ENCODE measurements at places on chromosomes 3 and 15.

DNA sequence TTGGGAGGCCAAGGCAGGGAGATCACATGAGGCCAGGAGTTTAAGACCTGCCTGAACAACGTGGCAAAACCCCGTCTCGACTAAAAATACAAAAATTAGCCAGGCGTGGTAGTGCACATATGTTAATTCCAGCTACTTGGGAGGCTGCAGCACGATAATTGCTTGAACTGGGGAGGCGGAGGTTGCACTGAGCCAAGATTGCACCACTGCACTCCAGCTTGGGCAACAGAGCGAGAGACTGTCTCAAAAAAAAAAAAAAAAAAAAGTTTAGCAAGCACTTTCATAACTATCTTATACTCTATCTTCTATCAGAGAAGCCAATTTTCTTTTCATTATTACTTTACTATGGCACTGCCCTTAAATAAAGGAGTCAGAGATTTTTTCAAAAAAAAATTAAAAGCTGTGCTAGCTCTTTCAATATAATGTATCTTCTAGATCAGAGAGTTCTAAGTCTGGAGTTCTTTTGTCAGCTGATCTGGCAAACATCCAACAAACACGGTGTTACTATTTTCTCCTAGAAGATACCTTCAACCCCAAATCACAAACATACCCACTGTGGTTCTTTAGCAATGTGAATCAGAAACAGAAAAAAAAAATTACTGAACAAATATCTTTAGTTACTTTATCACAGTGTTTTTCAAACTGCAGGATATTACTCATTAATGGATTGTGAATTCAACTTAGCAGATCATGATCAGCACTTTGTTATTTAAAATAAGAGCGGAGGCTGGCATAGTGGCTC, 3.0 kb downstream of the ZNF770 start:
- no peak for DNase-seq

DNA sequence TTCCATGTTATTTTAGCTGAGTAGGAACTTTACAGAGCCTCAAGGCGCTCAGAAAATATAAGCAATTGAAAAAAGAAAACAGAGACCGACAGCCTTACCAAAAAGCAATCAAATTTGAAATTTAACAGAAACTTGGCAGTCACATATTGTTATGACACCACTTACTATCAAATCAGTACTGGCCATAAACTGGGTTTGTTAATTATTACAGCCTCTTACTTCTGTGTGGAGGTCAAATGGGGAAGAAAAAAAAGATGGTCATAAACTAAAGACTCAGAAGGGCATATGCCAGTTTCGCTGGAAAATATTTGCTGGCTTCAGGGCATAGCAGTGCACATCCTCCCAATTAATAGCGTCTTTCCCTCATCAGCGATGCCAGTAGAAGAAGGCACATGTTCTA, 45.5 kb upstream of the SUCLG2 start:
- no peak for DNase-seq

DNA sequence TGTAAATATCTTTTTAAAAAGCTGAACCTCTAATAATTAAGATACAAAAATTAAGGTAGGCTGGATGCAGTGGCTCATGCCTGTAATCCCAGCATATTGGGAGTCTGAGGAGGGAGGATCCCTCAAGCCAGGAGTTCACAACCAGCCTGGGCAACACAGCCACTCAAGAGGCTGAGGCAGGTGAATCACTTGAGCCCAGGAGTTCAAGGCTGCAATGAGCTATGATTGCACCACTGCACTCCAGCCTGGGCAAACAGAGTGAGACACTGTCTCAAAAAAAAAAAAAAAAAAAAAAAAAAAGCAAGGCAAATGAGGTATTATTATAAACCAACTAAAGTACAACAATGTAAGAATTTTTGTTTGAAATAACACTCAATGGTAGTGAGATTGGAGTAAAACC, 47.6 kb downstream of the EFHB start:
- DNase-seq: no peak

DNA sequence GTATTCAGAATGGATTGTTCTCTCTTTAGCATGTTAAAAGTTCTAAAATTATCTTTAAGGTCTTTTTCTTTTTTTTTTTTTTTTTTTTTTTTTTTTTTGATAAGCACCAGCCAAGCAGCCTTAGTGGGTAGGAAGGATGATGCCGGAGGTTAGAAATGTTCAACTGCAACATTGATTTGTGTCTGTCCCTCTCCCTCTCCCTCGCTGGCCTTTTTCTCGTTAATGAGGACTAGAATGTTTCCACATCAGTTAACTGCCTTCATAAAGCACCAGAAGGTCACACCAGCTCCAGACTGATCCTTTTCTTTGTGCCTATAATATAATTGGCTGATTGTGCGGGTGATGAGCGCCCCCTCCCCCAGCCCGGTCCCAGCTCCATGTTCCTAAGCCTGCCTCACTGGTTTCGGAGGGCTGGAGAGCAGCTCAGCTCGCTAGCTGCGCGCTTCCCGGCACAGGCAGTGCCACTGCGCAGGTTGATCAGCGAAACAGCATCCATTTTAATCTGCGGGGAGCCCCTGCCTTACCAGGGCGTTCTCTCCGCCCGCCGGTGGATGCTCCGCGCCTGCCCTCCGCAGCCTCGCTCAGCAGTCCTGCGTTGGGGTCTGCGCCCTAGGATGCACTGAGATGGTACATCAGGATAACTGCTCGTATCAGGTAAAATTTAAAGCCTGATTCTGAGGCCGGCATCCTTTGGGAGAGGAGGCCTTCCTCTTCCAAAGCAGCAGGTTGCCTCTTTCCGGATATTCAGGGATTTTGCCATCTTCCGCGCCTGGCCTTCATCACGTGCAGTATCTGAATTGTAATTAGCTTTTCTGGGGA, 148.9 kb upstream of the IL12A start:
- no peak for DNase-seq

- no peak for DNase-seq
Measured at GRCh38 chr15:94524565-94524964, 293.2 kb downstream of the MCTP2 start.

DNA sequence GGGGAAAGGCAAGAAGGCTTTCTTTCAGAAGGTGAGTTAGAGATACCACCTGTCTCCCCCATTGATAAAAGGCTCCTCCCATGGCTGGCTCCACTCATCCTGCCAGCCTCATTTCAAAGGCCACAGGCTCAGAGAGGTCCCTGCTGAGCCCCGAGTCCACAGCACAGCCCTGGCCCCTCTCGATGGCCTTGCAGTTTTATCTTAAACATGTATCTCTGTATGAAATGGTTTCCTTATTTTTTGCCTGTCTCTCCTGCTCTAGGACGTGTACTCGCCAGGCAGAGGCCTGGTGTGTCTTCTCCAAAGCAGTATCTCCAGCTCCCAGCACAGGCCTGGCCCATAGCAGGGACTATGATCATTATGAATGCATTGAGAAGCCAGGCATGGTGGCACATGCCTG, 160.5 kb upstream of the NSMCE3 start:
- no peak for DNase-seq

- no peak for DNase-seq
Measured at GRCh38 chr3:16888356-16888755, 3.6 kb downstream of the PLCL2 start.

- DNase-seq: peak; percentile 18
Measured at GRCh38 chr3:107985496-107985895, 105.3 kb downstream of the CD47 start.

GRCh38 chr15:90184786-90185704, 16.1 kb upstream of the SEMA4B start:
- DNase-seq: peak; percentile 51

DNA sequence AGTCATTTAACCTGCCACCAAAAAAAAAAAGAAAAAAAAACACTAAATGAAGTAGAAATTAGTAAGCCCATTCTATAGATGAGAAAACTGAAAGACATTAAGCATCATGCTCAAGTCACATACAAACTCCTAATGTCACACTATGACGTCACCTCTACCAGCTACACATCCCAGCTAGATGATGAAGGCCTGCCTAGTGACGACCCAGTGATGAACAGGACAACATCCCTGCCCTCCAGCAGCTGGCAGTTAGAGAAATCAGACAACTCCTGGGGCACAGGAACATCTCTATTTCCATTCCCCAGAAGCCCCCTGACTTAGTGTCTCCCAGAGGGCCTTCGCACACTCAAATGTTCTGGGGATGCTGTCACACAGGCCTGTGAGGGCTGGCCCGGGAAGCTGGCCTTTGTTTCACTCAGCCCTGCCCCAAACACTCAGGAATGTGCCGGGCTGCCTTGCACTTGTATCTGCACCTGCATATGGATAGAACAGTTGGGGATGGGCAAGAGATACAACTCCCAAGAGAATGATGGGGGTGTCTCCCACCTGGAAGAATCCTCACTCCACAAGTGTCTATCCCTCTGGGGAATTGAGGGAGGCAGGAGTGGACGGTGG, 7.0 kb upstream of the HAPLN3 start:
- no peak for DNase-seq

- DNase-seq: no peak
Measured at GRCh38 chr3:110575702-110576101, 495.9 kb upstream of the NECTIN3 start.

GRCh38 chr3:58167431-58168351, 43.1 kb downstream of the DNASE1L3 start:
- DNase-seq: peak; percentile 63

DNA sequence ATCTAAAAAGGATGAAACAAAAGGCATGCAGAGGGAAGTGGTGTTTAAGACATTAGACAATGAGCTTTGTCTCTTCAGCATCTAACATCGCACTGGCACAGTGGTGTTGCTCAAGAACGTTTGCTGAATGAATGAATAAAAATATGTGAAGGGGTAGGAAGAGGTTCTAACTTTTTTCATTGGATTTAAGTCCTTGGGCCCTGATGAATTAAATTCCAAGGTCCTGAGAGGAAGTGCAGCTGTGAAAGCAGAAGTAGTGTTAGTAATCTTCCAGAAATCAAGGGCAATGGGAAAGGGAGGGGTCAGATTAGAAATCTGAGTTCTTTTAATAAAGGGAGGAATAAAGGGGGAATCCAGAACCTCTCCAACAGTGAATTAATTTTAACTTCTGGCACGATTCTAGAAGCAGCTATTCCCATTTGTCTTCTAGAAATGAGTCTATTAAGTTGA, 29.6 kb downstream of the TLNRD1 start:
- no peak for DNase-seq

DNA sequence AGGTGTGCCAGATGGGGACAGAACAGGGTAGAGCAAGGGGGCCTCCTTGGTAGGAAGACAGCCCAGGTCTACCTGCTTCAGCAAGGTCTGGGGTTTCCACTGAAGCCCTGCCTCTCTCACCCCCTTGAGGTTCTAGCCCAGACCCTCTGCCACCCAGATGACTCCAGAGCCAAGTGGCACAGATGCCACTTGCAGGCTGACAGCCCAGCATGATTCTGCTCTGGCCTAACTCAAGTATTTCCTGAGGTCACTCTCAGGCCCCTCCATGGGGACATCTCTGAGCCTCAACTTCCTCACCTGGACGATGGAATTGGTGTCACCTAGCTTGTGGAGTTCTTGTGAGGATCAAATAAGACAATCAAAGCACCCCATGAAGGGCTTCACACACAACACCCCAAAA, 23.9 kb downstream of the PLXNB1 start:
- no peak for DNase-seq

GRCh38 chr3:143769616-143770015, 78.7 kb downstream of the SLC9A9 start:
- no peak for DNase-seq

- no peak for DNase-seq
Measured at GRCh38 chr3:55616803-55617202, 129.7 kb upstream of the WNT5A start.

DNA sequence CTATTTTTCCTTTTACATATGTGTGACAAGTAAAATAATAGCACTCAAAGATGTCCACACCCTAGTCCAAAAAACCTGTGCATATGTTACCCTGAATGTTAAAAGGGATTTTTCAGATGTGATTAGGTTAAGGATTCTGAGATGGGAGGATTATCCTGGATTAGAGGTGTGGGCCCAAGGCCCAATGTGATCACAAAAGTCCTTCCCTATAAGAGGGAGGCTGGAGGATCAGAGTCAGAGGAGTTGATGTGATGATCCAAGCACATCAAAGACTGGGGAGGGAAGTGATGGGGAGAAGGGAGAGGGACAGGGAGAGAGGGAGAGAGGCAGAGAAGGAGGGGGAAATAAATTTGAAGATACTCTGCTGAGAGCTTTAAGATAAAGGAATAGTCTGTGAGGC, 512.6 kb downstream of the PLOD2 start:
- no peak for DNase-seq

DNA sequence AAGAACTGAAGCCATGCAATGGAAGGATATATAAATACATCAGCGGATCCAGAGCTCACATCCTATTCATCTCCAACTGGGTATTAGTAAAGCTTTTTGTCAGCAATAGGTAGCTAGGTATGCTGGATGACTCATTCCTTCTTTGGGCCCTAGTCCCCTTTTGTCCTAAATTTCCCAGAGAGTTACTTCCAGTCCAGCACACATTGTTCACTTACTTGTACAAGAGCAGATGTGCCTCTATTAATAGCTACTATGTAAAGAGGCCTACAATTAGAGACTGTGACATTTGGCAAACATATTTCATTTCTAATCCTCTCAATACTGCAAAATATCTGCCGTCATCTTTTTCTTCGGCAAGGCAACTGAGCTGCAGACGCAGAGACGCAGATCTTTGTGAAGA, 1.7 kb upstream of the SLC4A7 start:
- no peak for DNase-seq

GRCh38 chr3:3170998-3171397, 8.5 kb downstream of the CRBN start:
- DNase-seq: no peak

- no peak for DNase-seq
Measured at GRCh38 chr15:42401544-42402454, 42.5 kb downstream of the CAPN3 start.

- no peak for DNase-seq
Measured at GRCh38 chr3:180189310-180189648, 152.5 kb upstream of the PEX5L start.

GRCh38 chr15:58746174-58746573, 3.3 kb downstream of the ADAM10 start:
- DNase-seq: no peak

DNA sequence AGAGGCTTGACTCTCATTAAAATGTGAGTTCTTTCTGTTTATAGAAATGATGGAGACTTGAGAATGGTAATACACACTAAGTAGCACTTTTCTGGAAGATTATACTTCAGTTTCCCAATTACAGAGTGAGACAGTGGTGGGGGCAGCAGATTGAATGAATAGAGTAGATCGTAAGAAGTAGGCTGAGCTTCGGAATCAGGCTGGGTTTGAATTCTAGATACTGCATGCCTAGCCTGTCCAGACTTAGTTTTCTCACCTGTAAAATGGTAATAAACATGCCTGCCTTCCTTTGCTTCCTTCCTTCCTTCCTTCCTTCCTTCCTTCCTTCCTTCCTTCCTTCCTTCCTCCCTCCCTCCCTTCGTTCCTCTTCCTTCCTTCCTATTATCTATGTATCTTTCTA, 8.1 kb downstream of the IL1RAP start:
- DNase-seq: no peak

DNA sequence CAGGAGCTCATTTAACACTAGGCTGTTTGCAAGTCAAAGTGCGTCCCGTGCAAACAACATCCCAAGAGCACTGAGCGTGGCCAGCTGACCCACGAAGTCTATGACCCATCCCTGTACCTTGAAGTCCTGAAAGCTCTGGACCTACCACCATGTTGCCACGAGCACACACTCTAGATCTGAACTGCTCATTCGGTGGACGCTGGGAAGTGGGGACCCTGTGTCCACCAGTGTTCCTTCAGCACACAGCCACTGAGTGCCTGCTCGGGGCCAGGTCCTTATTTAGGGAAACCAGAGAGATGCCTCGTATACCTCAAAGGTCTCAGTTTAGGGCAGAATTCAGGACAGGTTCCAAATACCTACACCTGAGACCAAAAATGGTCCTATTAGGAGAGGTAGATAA, 236.9 kb downstream of the XXYLT1 start:
- no peak for DNase-seq

- DNase-seq: no peak
Measured at GRCh38 chr3:190073264-190074008, 47.3 kb downstream of the P3H2 start.

- peak; percentile 85 for DNase-seq
Measured at GRCh38 chr3:50192689-50193141, 1.3 kb downstream of the GNAT1 start.

Data from activated CD8-positive, alpha-beta memory T cell treated with anti-CD3 and anti-CD28 coated beads, Interleukin-2, amount 50 U/mL, for 4 hours (primary cell).